RCC 7860 (cell line): ENCODE measurements at places on chromosomes 3 and 15.

- DNase-seq, result peak; percentile 94
Measured at GRCh38 chr3:4741404-4742307, 237.6 kb upstream of the BHLHE40 start.

DNA sequence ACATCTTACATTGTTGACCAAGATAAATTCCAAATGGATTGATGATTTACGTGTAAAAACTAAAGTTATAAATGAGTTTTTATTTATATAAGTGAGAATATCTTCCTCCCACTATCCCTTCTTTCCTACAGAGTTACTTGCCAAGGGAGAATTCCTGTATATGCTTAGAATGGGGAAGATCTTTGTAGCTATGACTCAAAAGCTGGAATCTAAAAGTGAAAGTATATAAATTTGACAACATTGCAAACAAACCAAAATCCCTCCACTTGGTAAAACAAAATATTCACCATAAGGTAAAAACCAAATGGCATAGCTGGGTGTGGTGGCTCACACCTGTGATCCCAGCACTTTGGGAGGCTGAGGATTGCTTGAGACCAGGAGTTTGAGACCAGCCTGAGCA is 52.7 kb upstream of the GCNT3 start:
- DNase-seq, result no peak

DNA sequence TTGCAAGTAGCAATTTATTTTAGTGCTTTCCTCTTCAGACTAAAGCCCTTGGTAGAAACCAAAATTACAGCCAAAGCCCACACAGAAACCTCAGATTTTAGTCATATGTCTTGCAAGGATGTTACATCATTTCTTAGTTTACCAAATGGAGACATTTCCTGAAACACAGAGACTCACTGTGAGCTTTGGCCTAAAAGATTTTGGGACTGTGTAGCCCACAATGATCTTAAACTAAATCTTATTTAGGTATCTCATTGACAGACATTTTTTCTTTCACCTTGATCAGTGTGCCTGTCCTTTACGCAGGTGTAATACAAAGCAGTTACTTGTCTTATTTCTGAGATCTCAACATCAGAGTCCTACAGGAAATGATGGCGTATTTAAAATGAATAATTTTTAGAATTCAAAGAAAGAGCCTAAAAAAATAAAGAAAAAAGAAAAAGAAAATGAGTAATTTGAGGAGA is 27.8 kb upstream of the AP4E1 start:
- no peak for DNase-seq

- no peak for DNase-seq
Measured at GRCh38 chr15:101447168-101447533, 42.4 kb downstream of the PCSK6 start.

GRCh38 chr15:48467801-48468200 is 136.6 kb downstream of the DUT start:
- DNase-seq, result no peak

- DNase-seq, result no peak
Measured at GRCh38 chr15:63628123-63628822, 31.1 kb downstream of the FBXL22 start.

DNA sequence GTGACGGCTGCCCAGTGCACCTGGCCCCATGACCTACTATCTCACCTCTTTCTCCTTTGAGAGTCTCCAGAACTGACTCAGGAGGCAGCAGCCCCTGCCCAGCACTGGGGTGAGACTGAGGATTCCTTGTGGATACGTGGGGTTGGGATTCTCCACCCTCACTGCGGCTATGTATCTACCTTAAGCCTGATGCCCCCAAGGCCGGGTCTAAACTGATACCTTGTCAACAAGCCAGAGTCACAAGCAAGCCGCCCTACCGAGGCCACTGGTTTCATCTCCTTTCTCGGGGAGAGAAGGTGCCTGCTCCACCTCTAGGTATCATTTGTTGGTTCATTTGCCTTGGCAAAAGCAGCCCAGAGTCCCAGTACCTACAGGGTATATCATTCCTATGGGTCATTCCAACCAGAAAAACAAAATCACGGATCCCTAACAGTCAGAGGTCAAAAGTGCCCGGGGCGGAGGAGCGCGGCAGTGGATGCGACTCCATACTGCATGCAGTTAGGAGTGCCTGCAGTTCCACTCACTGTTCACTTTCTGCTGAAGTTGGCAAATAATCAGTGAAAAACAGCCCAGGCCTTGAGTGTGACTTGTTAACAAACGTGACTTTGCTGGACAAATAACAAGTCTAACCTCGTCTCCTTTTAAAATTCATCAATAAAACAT is 47.5 kb downstream of the ABTB1 start:
- no peak for DNase-seq

DNA sequence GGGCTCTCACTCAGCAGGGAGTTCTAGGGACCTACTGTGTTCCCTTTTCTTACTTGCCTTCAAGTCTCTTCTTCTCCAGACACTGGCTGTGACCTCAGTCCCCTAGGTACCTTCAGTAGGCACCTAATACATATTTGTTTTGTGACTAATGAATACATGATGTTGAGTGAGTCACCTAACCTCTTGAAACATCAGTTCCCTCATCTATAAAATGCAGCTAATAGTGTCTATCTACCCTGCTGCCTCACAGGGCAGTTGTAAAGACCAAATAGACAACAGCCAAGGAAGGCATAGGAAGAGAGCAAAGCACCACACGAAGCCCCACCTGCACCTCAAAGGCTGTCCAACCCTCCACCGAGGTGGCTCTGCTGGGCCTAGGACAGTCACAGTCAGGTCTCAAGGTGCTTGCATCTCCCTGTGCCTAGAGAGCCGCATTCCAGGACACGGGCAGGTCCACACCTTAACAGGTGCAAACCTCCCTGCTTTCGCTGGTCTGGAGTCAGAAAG is 29.1 kb downstream of the DAPK2 start:
- peak; percentile 75 for DNase-seq

DNA sequence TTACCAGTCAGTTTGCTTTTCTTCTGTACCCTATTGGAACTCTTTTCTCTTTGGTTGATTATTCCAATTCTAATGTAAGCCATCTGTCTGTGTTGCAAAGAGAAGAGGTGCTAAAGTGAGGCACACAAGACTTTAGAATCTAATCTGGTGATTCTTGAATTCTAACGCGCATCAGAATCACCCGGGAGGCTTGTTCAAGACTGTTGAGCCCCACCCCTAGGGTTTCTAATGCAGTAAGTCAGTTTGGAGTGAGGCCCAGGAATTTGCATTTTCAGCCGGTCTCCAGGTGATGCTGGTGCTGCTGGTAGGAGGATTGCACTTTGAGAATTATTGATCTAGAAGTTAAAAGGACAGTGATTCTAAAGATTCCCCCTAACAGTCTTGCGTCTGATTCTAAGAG is 185.3 kb upstream of the CHRM5 start:
- DNase-seq, result no peak

DNA sequence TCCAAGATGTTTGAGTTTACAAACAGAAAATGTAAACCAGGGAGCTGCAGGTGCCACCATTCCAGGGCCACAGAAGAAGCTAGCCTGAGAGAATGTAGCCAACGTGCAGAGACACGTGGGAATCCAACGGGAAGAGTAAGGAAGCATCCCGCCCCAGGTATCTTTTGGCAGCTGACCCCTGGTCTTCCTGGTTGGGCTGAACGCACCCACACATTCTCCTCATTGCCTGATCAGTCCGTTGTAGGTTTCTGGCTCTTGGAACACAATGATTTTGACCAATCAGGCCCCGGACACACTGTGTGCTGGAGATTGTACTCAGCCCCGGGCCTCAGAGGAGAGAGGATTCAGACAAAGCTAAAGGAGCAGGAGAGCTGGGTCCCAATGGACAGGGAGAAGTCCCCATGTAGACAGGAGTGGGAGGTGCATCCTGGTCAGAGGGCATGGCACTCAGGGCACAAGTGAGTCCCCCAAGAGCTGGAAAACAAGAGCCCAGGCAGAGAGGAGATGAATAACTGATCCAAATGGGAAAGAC is 102.3 kb downstream of the TPRA1 start:
- no peak for DNase-seq

GRCh38 chr15:33201491-33202231 is 7.1 kb upstream of the FMN1 start:
- DNase-seq, result peak; percentile 93

GRCh38 chr15:84608707-84609284 is 8.0 kb downstream of the ZSCAN2 start:
- DNase-seq, result no peak

DNA sequence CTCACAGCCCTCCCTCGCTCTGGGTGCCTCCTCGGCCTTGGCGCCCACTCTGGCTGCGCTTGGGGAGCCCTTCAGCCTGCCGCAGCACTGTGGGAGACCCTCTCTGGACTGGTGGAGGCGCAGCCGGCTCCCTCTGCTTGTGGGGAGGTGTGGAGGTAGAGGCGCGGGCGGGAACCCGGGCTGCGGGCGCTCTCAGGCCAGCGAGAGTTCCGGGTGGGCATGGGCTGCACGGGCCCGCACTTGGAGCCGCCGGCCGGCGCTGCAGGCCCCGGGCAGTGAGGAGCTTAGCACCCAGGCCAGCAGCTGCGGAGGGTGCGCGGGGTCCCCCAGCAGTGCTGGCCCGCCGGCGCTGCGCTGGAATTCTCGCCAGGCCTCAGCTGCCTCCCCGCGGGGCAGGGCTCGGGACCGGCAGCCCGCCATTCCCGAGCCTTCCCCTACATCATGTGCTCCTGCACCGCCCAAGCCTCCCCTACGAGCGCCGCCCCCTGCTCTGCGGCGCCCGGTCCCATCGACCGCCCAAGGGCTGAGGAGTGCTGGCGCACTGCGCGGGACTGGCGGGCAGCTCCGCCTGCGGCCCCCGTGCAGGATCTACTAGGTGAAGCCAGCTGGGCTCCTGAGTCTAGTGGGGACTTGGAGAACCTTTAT is 46.0 kb upstream of the GSK3B start:
- no peak for DNase-seq

- DNase-seq, result no peak
Measured at GRCh38 chr15:61641645-61642044, 412.5 kb upstream of the RORA start.

GRCh38 chr3:108409800-108410178 is 100.6 kb downstream of the MYH15 start:
- no peak for DNase-seq

GRCh38 chr15:91126080-91126479 is 26.0 kb downstream of the SV2B start:
- no peak for DNase-seq

GRCh38 chr3:64158334-64158733 is 66.9 kb downstream of the PRICKLE2 start:
- peak; percentile 55 for DNase-seq

- no peak for DNase-seq
Measured at GRCh38 chr15:74726774-74727164, 1.4 kb upstream of the CYP1A1 start.

DNA sequence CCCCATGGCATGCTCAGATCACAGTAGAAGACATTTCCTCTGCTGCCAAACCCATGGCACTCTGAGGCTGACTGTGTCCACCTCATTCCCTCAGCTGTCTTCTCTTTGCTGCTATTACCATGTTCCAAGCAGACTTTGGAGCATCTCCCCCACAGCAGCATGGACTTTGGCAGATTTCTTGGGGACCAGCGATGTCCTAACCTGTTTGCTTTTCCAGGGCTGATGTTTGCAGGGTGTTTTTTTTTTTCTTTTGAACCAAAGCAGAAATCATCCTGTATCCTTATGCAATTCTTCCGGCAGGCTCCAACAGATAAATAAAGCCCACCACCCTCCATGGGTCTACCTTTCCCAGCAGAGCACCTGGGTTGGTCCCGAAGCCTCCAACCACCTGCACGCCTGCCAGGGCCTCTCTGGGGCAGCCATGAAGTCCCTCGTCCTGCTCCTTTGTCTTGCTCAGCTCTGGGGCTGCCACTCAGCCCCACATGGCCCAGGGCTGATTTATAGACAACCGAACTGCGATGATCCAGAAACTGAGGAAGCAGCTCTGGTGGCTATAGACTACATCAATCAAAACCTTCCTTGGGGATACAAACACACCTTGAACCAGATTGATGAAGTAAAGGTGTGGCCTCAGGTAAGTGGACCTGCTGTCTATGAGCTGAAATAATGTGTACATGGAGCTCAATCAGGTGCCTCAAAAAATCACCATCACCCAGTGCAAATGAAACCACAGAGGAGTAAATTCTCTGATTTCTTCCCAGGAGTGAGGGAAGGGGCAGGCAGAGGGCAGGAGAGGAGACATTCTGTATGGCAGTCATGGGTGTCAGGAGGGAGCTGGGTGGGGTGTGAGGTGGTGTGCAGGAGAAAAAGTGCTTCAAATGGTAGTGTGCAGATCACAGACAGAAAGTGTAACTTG is at the start of gene AHSG:
TSS of gene AHSG (plus strand) at position 340 of the 916 bp plus-strand sequence. CDS start at position 422, 82 bp downstream.
- DNase-seq, result no peak
